ENCODE measurements at places on chromosomes 11 and 22.

DNA sequence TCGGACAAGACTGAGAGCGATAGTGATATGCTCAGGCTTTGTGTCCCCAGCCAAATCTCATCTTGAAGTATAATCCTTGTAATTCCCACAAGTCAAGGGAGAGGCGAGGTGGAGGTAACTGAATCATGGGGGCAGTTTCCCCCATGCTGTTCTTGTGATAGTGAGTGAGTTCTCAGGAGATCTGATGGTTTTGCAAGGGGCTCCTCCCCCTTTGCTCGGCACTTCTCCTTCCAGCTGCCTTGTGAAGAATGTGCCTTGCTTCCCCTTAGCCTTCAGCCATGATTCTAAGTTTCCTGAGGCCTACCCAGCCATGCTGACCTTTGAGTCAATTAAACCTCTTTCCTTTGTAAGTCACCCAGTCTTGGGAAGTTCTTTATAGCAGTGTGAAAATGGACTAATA lies 7.5 kb upstream of the FOLR2 start:
- no peak for DNase-seq

DNA sequence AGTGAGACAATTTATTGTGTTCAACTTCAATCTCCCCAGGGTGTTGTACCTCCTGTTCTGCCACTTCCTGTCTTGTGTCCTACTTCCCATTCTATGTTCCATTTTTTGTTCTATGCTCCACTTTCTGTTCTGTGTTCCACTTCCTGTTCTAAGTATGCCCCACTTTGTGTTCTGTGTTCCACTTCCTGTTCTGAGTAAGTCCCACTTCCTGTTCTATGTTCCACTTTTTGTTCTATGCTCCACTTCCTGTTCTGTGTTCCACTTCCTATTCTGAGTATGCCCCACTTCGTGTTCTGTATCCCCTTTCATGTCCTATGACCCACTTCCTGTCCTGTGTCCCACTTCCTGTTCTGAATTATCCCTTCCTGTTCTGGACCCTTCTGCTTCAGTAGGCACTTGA lies 732.7 kb downstream of the TBC1D22A start:
- DNase-seq, result no peak

DNA sequence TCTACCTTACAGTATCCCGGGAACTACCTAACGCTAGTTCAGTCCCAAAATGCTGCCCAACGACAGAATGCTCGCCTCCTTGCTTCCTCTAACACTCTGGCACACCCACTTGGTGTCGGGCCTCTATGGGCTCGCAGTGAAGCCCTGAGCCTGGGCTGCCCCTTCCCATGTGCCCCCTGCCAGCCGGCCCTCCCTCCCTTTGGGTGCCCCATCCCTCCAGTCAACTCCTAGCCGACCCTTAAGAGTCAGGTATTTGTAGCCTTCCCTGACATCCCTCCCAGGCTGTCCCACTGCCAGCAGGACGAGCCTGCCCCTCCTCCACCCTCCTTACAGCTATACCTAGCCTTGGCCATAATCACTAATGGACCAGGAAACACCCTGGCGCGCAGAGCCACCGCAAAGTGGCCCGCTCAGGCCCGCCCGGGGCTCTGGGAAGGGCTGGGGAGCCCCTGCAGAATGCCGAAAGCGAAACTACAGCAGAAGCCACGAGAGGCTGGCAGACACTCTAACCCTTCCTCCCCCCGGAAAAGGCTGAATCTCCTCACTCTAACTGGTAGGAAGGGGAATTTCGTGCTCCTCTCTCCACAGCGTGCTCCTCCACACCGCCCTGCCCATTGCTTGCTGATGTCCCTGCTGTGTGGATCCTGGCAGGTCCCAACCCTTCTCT lies 8.2 kb downstream of the CBX7 start:
- no peak for DNase-seq

GRCh38 chr11:24084956-24085355 lies 411.9 kb upstream of the LUZP2 start:
- no peak for DNase-seq

- no peak for DNase-seq
These were observed 15.3 kb upstream of the MUC5B start for GRCh38 chr11:1207401-1208143.

GRCh38 chr11:19845626-19846025 lies 133.0 kb downstream of the NAV2 start:
- DNase-seq, result no peak

GRCh38 chr22:24503843-24504338 lies 8.8 kb downstream of the UPB1 start:
- no peak for DNase-seq

GRCh38 chr11:130523166-130523565 lies 74.7 kb downstream of the ADAMTS15 start:
- no peak for DNase-seq

GRCh38 chr11:65221026-65221425 lies 39.3 kb downstream of the CAPN1 start:
- no peak for DNase-seq

DNA sequence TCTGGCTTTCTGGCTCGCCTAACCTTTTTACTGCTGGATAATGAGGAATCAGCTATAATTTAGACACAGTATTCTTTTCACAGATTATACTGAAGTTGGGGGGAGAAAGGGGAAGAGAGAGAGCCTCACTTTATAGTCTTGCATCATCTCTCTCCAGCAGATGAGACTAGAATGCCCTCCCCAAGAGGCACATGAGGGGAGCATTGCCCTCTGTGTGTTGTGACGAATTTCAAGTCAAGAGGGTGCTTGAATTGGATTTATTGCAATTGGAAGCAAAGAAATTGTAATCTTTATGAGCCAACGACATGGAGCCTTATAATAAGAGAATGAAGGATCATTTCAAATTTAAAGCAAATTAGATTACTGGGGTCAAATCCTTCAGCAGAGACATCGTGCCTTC lies 17.6 kb upstream of the CADM1 start:
- no peak for DNase-seq

DNA sequence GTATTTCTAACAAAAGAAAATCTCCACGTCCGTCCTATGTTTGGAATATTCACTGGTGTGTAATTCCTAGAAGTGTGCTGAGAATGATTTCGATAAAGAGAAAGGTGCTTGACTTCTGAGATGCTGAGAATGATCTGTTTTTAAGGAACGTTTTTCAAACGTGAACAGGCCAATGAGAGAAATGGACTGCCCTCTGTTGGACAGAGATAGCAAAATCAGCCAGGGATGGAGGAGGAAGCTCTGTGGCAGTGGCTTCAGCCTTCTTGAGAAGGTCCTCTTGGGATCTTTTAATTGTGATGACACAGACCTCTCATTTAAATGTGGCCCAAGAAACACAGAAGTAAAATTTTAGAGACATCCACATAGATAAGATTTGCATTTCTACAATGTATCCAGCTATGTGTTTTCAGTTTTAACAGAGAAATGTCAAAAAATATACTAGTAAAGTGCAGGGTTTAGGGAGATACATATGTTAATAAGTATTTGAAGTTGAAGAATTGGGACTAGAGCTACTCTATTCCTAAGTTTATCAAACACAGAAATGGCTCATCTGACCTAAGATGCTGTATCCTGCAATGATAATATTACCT lies 84.0 kb upstream of the RCN1 start:
- no peak for DNase-seq

DNA sequence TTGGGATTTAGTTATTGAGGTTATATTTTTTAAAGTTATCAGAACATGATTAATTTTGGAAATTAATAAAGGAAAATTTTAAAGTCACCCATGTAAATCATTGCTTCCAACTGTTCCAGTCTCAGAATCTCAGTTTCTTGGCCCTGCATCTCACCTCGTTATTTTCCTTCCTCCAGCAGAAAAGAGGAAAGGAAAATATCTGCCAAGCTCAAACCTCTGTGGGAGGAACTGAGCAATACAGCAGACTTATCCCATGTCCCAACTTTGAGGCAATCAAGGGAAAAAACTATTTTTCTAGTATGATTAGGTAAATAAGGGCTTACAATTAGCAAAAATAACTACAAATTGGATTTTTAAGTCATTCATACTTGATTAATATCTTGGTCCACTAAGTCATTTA lies 30.1 kb downstream of the ELMOD1 start:
- no peak for DNase-seq

All from foreskin melanocyte (primary cell).